ENCODE measurements at places on chromosomes 3 and 15.

- no peak for DNase-seq
These were observed 18.4 kb downstream of the ARMC8 start for GRCh38 chr3:138205527-138205926.

DNA sequence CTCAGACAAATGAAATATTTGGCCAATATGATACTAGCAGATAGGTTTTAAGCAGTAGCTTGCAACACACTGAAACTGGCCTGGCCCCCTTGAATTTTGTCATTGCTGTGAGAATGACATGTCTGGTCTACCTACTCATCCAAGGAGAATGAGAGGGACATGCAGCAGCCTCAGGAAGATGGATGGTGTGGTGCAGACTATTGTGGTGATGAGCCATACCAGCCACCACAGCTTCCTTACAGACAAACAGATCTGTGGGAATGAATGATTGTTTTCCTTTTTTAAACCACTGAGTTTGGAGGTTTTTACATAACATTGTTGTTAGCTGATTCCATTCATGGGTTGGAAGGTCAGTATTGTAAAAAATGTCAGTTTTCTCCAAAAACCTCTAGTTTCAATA is 133.7 kb upstream of the POU1F1 start:
- DNase-seq = no peak

- DNase-seq = no peak
These were observed 72.5 kb downstream of the WWTR1 start for GRCh38 chr3:149585401-149585726.

DNA sequence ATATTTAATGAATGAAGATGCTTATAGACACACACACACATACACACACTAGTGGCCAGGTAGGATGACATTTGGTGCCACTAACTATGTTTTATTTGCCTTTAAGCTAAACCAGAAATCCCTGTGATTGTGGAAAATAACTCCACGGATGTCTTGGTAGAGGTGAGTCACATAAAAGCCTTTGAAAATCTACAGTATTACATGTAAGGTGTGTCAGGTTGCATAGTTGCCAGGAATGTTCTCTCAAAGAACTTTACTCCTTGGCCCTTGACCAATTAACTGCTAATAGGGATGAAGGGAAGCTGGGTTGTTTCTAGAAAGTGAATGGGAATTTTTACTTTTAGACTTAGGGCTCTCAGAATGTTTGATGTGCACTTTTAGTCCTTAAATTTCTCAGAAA is 9.9 kb downstream of the ZBED2 start:
- DNase-seq = no peak

GRCh38 chr3:155363690-155364070 is 70.2 kb upstream of the STRIT1 start:
- DNase-seq = no peak

DNA sequence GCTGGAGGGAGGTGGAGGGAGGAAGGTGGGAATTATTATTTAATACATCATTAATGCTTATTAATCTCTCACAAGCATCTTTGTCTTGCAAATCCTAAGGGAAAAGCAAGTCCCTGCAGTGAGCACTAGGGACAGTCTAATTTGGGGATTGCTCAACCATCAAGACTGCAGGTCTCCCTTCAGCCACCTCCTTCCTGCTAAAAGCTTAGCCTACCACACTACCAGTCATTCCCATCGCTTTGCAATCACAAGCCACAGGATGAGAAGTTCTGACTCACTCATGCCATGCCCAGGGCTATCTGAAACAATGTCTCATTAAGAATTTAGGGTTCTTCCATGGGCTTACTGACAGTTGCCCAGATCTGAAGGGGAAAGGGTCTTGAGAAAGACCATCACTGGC is 51.0 kb upstream of the EIF1B start:
- no peak for DNase-seq

Measured in activated naive CD4-positive, alpha-beta T cell (primary cell).